ENCODE measurements at places on chromosomes 2 and 18.

GRCh38 chr2:122795763-122796162 lies 1040.3 kb downstream of the TSN start:
- DNase-seq: no peak

- DNase-seq: no peak
Observed at GRCh38 chr2:37583867-37584266, 87.6 kb downstream of the CDC42EP3 start.

DNA sequence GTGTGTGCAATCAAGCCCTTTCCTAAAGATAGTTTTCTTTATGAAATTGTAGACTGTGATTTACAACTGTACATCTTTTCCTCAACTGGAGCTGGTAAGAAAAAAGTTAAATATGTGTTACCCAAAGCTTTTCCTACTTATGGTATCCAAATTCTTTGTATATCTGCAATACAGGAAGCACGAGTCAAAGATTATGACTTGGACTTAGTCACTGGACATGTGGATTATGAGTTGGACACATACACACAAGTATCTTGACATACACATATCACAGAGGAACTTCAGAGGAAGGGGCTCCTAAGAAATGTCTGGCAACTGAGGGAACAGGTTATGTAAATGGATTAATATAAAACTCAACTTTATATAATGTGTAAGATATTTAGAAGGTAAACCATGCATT lies 35.2 kb downstream of the PRELID3A start:
- DNase-seq: no peak

- DNase-seq: no peak
Observed at GRCh38 chr2:3356799-3357198, 20.8 kb downstream of the EIPR1 start.

DNA sequence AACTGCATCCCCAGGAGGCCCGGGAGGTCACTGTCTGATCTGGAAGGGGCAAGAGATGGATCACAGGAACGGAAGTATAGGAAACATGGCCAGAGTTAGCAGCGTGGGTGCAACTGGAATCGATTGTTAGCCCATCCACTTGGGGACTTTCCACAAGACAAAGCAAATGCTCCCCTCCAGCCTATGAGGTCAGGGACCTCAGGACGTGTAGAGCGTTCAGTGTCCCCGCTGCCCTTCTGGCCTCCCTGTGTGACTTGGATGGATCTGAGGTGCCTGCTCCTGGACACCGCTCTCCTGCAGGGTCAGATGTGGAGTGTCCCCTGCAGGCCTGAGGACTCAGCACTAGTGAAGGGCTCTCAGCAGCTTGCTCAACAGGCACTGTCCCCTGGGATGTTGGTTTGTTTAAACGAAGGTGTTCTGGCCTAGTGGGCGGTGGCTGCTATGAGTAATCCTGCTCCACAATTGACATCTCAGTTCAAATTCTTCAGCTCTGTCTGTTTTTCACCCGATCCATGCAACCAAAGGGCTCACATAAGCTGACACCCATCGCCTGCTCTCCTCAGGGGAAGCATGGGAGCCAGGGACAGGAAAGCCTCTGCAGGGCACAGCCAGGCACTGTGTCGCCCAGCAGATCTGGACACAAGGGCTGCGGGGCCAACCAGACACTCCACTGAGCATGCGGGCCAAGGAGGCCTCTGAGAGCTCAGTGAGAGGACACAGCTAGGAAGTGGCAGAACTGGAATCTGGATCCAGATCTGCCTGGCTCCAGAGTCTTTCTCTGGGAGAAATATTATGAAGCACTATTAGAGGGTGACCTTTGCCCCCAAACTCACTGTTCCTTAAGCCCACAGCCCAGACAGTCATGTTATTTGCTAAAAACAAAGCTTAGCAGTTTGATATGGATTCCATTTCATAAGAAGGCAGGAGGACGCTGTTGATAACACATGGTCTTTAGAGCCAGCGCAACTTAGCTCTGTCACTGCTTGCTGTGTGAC lies 78.5 kb downstream of the RHOB start:
- no peak for DNase-seq

DNA sequence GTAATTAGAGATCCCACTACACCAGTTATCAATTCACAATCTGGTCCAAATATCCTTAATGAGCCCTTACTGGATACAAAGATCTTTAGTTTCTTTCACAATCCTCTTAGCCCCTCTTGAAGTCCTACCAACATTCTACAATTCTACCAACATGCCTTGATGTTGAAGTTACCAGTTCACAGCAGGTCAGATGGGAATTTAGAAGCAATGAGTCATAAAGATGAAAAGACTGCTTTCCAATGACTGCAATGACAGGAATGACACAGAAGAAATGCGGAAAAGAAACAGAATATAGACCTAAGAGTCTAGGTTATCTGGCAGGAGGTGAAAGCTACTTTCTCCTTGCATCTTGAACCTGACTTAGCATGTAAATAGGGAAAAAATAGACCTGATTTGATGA lies 24.5 kb downstream of the RTTN start:
- no peak for DNase-seq

GRCh38 chr2:222671259-222672067 lies at the start of gene MOGAT1:
Gene MOGAT1, plus strand, starts transcription at chr2:222671658. Its CDS starts 128 bp downstream, at chr2:222671786.
- DNase-seq: no peak

DNA sequence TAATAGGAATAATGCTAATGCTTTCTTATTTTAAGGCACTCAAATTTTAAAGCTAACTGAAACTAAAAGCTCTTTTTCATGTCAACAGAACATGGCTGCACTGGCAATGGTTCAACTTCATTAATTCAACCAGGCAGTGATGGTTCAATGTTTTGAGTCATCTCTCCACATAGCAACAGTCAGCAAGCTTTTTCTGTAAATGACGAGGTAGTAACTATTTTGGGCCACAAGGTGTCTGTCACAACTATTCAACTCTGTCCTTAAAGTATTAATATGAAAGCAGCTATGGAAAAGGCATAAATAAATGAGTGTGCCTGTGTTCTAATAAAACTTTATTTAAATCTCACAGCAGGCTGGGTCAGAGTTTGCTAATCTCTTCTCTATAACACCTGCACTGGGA lies 1425.6 kb upstream of the PIK3C3 start:
- no peak for DNase-seq

- no peak for DNase-seq
Observed at GRCh38 chr2:38515155-38516074, 87.3 kb downstream of the HNRNPLL start.

All from CD8-positive, alpha-beta memory T cell (primary cell).